ENCODE measurements at places on chromosomes 2 and 18.

DNA sequence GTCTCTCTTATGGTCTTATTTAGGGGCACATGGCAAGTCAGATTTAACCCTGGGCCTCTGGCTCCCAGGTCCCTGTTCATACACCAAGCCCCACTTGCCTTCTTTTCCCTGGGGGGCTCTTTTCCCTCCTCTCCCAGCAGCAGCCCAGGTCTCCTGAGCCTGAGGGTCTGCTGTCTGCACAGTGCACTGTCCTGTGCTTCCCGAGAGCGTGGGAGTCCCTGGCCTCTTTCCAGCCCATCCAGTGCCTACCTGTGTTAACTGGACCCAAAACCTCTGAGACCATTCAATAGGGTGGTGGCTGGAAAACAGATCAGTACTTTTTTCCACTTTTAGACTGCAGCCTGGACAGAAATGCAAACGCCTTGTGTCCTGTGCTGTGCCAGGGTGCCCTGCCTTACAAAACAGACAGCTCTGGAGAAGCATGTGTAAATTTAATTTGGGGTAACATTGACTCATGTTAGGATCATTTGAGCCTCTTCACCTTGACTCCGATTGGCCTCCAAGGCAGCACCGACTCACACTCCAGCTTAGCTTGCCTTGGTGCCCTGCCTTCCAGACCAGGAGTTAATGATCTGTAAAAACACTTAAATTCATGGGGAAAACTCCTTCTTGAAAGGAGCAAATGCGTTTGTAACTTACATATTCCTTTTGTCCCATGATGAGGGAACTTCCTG lies 34.3 kb downstream of the TWIST2 start:
- no peak for DNase-seq

DNA sequence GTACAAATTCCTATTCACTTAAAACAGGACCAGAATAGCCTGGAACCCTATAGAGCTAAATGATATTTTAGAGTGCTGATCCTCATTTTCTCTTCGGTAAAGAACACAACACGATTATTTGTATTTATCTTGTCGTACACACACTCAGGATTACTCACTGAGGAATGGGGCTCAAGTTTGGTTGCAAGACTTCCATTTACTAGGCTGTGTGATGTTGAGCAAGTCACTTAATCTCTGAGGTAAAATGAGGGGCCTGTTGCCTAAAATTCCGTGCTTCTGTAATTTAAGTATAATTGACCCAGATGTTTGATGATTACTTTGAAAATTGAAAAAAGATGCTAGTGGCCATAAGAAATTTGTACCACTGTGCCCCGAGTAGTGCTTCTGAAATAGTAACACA lies 42.6 kb upstream of the MAP4K3 start:
- DNase-seq, result no peak

DNA sequence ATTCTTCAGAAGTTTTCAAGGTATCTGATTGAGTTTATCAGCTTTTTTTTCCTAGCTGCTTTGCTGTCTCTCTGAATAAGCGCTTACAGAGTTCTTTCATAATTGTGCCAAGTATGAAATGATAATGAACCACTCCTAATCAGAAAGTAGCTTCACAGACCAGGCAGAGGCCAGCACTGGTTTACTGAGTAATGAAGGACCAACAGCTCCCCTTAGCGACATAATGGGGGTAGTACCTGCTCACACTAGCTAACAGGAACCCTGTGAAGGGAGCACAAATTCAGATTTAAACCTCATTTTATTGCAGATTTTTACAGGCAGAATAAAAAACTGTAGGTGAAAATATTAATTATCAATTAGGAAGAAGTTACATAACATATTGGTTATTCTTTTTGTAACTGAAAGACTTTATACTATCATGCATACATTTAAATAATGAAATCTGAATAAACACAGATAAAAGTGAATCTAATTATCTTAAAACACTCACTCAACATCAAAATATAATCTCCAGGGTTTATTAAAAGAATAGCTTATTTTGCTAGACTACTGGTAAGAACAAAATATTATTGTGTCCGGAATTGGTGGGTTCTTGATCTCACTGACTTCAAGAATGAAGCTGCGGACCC lies 53.7 kb upstream of the LRRC30 start:
- no peak for DNase-seq

GRCh38 chr2:118443596-118443995 lies 355.3 kb downstream of the INSIG2 start:
- DNase-seq, result no peak

All from activated CD8-positive, alpha-beta memory T cell treated with anti-CD3 and anti-CD28 coated beads for 1 hour (primary cell).